ENCODE measurements at places on chromosomes 4 and X.

GRCh38 chr4:107330916-107331315, 294.8 kb upstream of the DKK2 start:
- DNase-seq: no peak

DNA sequence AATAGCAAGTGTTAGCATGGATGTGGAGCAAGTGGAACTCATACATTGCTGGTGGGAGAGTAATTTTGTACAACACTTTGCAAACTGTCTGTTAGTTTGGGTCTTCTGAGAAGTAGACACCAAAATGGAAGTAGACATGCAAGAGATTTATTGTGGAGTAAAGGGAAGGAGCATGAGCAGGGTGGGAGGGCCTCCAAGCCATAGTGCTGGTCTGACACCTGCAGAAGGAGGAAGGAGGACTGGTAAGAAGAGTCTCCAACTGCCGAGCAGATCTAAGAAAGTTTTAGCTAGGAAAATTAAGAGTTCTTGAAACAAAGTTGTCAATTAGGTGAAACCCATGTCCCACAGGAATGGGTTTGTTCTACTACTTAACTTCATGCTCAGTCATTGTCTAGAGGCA, 64.0 kb upstream of the DDIT4L start:
- DNase-seq: no peak

DNA sequence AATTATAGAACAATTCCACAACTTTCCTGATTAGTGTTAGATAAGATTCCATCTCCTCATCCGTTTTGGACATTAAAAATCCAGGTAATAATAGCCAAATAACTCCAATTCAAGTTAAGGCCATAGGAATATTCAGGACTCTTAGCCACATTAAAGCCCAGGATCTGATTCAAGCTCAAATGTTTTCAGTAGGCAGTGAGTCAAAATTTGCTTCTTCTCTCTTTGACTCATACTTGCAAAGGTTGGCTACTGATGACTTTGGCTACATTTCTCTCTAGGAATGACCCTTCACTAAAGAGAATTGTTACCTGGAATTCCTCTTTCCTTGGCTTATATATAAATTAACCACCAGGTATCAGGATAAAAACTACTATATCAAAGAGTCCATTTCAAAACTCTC, 354.9 kb upstream of the HS3ST1 start:
- DNase-seq: no peak

- no peak for DNase-seq
These were observed 176.4 kb downstream of the PTTG2 start for GRCh38 chr4:38136604-38137003.

GRCh38 chr4:105116616-105117319, 29.9 kb upstream of the TET2 start:
- DNase-seq: no peak

DNA sequence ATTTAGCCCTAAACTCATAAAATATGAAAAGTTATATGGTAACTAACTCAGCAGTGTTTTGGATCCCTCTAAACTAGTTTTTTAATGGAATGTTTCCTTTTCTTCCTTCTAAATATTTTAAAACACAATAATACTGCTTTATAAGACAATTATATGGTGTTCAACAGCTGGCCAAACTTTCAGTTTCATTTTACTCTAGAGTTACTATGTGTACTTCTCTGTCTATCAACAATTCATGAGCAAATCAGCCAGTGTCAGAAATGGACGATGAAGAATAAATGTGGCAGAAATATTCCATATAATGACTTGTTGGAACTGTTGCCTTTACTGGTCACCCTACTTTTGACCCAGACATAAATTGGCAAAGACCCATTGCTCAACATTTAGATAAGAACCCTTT, 64.8 kb upstream of the CXXC4 start:
- no peak for DNase-seq

DNA sequence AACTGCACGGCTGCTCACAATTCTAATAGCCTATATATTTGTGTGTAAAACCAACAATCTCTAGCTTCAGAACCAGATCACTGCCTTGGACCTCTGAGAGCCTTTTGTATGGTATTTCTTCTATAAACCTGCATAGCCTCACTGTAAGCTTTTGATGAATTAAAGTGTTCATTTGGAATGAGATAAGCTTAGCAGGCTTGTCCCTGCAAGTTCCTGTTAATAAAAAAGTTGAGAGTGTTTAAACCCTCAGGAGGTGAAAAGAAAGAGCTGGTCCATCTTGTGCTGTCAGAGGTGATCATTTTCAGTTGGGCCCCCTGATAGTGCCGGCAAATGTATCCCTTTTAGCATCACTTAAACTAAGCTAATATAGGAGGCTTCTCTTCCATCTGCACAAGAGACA, 191.8 kb downstream of the GPC3 start:
- DNase-seq: no peak

- no peak for DNase-seq
These were observed 33.9 kb upstream of the BMP2K start for GRCh38 chr4:78742300-78742699.

- DNase-seq: no peak
These were observed 193.9 kb downstream of the ANAPC10 start for GRCh38 chr4:144903953-144904711.

DNA sequence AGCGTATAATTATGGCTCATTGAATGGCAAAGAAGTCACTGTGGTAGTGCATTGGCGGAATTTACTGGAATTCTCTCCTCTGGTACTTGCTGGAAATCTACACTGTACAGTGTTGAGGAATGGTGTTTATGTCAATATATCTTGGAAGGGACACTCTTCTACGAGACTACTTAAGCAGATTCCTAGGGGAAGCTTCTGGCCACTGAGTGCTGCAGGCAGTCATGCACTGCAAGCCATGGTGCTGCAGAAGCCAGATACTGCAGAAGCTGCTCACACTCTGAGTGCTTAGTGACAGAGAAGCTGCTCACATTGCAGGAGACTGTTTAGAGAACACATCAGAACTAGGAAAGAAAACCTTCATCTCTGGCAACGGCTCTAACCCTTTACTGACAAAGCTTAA, 725.0 kb downstream of the CCSER1 start:
- no peak for DNase-seq

- DNase-seq: no peak
These were observed 857.0 kb upstream of the HTR2C start for GRCh38 chrX:113726898-113727297.

DNA sequence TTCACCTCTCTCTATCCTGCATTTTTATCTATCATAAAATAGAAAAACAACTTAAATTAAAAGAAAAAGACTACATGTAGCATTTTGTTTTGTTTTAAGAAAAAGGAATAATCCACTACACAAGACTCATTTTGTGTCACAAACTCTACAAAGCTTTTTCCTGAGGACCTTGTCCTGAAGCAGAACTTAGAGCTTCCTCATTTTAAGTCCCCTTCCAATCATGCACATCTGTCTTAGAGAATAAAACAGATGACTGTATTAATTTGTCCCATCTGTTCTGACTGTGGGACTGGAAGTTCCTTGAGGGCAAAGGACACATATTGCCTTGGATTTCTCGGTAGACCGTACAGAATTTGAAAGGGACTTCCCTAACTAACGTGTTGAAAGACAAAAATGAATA, 218.5 kb downstream of the COL25A1 start:
- DNase-seq: no peak

- DNase-seq: no peak
These were observed 53.9 kb upstream of the NOCT start for GRCh38 chr4:138961664-138962063.

DNA sequence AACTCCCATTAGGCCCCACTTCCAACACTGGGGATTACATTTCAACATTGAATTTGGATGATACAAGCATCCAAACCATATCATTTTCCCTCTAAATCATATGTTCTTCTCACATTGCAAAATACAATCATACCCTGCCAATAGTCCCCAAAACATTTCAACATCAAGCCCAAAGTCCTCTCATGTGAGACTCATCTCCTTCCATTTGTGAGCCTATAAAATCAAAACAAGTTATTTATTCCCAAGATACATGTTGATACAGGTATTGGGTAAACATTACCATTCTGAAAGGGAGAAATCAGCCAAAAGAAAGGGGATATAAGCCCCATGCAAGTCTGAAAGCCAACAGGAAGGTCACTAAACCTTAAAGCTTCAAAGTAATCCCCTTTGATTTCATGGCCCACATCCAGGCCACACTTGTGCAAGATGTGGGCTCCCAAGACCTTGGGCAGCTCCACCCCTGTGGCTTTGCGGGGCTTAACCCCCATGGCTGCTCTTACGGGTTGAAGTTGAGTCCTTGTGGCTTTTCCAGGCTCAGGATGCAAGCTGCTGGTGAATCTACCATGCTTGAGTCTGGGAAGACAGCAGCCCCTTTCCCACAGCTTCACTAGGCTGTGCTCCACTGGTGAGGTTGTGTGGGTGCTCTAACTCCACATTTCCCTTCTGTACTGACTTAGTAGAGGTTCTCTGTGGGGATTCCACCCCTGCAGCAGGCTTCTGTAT, 40.6 kb upstream of the SERTM2 start:
- DNase-seq: no peak

DNA sequence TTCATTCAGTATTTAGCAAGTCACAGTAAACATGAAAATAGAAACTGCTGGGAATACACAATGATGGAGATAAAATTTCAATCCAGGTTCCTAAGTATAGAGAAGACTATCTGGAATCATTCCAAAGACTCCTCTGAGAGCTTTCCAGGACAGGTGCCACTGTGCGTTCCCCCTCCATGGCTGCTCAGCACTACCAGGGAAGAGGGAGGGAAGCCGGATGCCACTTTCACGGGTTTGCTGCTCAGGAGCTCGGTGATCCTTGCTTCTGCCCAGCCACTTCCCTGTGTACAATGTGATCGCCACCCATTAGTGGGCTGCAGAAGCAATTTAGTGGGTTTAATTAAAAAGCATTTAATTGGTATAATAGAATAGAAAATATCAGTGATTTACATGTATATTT, 94.5 kb downstream of the FNIP2 start:
- no peak for DNase-seq

GRCh38 chr4:152613841-152614721, 65.7 kb downstream of the TMEM154 start:
- no peak for DNase-seq

DNA sequence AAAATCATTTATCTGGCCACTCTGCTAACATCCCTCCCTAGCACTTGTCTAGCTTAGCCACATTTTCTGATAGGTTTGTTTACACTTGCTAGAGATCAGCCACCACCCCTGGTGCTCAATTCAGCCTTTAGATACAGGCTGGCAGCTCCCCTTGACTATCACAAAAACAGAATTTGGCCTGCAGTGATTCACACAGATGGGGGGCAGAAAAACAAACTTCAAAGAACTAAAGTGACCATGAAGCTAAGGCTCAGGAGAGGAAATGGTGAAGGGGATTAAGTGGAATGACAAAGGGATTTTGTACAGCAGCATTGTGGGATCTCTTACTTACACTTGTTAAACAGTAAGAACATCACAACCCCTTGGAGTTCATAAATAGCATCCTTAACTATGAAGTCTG, 1718.0 kb upstream of the PCDH7 start:
- DNase-seq: no peak

- DNase-seq: no peak
These were observed 1.2 kb downstream of the ELF2 start for GRCh38 chr4:139175646-139176301.

DNA sequence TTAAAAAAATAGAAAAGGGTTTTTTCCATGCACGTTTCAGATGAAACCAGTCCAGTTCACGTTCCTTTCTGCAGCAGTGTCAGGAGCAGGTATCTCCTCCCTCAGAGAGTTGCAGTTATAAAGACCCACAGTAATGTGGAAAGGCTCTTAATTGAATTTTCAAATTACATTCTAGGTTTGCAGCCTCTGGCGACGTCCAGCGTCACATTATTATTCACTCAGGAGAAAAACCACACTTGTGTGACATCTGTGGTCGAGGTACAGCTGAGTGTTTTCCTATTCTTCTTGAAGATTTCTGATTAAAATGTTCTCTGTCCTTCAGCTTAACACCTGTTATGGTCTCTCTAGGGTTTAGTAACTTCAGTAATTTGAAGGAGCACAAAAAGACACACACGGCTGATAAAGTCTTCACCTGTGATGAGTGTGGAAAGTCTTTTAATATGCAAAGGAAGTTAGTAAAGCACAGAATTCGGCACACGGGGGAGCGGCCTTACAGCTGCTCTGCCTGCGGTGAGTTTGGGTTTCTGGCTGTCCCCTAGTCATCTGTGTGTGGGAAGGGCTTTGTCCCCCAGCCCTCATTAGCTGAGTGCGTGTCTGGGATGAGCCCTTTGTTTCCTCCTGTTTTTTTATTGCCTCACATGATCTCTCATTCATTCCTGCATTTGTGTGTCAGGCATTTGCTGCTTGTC, 25.6 kb downstream of the ZBTB49 start:
- DNase-seq: no peak

GRCh38 chr4:187184508-187184907, 460.9 kb upstream of the FAT1 start:
- DNase-seq: no peak

DNA sequence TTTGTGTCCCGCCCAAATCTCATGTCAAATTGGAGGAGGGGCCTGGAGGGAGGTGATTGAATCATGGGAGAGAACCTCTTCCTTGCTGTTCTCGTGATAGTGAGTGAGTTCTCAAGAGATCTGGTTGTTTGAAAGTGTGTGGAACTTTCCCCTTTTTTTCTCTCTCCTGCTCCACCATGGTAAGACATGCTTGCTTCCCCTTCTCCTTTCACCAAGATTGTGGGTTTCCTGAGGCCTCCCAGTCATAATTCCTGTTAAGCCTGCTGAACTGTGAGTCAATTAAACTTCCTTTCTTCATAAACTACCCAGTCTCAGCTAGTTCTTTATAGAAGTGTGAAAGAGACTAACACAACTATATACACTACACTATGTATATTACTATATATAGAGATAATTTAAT, 697.8 kb upstream of the HS3ST1 start:
- peak; percentile 55 for DNase-seq

DNA sequence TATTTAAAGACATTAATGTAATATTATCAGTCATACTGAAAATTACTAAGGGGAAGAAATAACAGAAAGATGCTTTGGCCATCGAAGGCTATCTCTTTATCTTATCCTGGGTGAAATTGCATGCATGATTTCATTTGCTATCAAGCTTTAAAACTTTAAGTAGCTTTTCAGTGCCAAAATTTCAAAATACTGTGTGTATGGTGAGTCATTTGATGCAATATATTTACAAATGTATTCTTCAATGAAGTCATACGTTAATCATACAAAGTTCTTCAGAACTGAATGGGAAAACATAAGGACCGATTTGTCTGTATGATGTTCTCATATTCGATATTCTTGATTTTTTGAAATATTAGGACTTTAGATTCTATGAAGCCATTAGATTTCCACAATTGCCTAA, 1295.8 kb upstream of the AGA start:
- DNase-seq: no peak

- no peak for DNase-seq
These were observed 860.3 kb upstream of the NDST4 start for GRCh38 chr4:115973768-115974167.

DNA sequence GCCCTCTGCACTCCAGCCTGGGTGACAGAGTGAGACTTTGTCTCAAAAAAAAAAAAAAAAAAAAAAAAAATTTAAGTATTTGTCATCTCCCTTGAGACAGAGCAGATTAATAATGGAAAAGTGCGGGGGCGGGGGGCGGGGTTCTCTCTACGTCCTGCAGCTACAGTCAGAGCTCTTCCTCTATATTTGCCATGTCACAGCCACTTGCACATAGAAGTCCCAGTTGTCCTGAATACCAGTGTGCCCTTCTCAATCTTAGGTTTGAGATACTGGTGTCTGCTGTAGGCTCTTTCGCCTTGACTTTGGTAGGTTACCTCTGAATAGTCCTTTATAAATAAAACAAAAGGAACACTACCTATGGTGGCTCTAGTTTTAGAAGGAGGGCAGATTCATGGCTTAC, 237.8 kb upstream of the PGRMC2 start:
- DNase-seq: no peak
